Dorsolateral prefrontal cortex (tissue), 122 donors: ENCODE measurements at places on chromosomes 1 and 21.
A peak's percentile ranks its signal among the peaks of the same experiment; 100 is the strongest.

DNA sequence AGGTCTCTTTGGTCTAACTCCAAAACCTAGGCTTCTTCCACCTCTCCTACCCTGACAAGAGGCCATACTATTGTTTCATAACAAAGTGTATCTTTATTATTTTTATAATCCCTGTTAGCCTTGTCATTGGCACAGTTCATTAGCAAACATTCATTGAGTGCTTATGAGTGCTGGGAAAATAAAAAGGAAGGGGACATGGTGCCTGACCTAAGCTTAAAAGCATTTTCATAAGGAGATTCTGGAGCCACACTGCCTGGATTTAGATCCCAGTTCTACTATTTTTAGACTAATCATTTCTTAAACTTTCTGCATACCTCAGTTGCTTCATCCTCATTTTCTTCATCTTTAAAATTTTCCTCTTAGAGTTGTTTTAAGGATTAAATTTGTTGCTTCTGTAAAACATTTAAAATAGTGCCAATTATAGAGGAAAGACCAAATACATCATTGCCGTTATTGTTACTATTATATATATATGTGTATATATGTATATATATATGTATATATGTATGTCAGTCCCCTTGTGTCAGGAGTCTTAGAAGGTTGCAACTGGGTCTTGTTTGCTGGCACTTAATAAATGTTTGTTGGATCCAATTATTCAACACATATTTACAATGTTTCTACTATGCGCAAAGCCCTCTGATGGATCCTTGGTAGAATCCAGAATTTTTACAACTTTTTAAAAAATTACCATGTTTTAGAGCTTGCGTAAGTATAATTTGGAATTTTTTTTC lies 250.9 kb upstream of the SGIP1 start:
- DNase-seq = no peak

GRCh38 chr1:38055398-38055797 lies 8.8 kb upstream of the POU3F1 start:
- DNase-seq = no peak

DNA sequence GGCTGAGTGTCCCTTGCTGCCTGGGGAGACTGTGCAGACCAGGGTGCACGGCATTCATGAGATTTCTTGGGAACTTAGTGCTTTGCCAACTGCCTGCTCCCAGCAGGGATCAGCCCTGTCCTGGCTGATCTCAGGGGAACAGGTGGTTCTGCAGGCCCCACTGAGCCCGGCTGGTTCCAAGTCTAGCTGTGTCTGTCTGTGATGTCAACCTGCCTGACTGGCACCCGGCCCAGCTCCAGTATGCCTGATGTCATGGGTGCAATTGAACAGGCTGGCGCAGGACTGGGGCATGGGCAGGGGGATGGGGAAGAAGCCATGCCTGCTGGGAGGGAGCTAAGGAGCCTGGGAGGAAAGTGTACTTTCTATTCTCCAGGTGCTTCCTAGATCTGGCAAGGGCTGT lies 227.1 kb downstream of the GRIK3 start:
- DNase-seq = no peak

DNA sequence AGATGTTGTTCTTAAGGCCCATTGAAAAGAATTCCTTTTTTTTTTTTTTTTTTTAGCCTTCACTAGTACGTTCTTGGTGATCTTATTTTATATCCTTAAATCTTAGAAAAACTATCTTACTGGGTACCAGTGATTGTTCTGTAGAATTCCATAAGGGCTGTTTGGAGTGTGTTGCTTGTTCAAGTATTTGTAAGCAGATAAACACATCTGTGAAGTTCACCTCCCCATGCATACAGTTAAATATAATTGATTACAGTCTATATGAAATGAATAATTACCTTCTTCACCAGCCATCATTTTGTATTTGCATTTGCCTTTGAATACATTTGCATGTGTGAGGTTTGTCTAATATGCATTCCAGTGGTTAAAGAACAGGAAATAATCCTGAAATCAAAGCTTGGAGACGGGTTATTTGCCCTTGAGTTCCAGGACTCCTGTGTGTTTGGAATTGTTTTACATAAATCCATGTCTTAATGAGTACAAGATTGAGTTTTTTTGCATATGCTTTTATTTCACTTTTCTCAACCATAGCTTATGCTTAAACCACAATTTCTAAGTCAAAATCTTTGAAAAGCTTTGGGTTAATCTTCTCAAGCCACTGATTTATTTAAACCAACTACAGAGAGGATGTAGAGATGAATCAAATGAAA lies 73.1 kb downstream of the VPS13D start:
- DNase-seq = no peak

DNA sequence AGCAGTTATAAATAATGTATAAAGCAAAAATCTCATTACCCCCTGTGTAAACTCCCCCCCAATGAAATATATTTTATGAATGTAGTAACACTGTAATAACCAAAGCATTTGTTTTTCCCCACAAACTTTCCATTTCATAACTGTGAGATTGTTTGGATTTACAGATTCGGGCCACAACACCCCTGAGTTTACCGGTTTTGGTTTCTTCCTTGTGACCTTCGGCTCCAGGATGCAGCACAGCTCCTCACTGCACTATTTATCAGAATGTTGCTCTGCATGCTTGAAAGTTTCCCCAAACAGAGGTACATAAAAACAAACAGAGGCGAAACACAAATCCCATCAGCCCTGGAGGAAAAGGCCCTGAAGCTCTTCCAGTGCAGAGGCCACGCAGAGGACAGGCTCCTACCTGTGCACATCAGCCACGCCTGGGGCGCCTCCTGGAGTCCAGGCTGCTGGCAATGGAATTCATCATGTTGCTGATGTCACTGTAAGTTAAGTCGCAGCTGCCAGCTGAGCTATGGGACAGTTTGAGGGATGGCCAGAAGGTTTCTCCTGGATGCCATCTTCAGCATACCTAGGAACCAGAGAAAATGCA lies 122.0 kb downstream of the LMO4 start:
- no peak for DNase-seq

DNA sequence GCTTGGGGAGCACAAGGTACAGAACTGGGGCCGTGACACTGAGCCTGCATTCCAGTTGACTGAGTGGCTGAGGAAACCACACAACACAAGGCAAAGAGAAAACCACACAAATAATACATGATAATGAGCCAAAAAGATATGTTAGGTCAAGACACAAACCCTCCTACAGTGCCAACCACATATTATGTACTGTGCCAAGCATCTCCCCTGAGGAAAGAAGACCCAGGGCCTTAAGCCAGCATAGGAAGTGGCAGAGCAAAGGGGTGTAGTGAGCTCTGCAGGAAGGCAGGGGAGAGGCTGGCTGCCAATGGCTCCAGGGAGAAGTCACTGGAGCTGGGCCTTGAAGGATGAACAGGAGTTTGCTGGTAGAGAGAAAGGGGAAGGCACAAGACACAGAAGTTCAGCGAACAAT lies 28.2 kb downstream of the CTNNBIP1 start:
- no peak for DNase-seq

DNA sequence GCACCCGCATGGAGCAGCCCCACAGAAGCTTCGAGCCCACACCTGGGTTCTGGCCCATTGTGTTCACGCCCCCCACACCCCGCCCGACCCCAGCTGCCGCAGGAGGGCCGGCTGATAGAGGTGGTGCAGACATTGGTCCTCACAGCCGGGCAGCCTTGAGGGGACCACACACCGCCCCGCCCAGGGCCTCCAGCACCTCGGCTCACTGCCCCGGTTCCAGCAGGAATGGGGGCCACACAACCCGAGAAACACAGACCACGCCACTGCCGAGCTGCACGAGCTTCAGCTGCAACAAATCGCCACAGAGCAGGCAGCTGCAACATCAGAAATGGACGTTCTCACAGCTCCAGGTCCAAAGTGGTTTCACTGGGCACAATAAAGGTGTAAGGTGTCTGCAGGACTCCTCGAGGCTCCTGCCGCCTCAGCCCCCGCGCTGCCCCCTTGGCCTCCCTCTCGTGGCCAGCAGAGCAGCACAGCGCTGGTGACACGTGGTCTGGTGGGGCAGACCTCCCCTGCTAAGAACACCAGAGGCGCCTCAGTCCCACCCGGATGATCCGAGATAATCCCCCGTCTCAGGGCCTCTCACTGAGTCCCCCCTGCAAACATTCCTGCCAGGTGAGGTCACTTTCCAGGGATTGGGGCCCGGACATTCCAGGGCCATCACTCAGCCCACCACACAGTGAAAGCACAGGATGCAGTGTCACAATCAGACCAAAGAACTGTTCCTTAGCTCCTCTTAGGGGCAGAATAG lies 62.3 kb upstream of the ADARB1 start:
- DNase-seq = no peak

- no peak for DNase-seq
These were observed 720.2 kb downstream of the LTN1 start for GRCh38 chr21:28272272-28272992.

GRCh38 chr1:165284454-165284853 lies 72.1 kb downstream of the LMX1A start:
- no peak for DNase-seq

DNA sequence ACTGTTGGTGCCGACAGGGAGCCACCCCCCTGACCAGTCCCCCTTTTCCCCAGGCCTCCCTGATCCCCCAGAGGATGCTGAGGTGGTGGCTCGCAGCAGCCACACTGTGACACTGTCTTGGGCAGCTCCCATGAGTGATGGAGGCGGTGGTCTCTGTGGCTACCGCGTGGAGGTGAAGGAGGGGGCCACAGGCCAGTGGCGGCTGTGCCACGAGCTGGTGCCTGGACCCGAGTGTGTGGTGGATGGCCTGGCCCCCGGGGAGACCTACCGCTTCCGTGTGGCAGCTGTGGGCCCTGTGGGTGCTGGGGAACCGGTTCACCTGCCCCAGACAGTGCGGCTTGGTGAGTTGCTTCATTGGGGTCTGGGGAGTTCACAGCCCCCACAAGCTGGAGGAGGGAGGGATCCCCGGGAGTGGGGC lies 89.2 kb downstream of the TRIM11 start:
- DNase-seq = no peak

DNA sequence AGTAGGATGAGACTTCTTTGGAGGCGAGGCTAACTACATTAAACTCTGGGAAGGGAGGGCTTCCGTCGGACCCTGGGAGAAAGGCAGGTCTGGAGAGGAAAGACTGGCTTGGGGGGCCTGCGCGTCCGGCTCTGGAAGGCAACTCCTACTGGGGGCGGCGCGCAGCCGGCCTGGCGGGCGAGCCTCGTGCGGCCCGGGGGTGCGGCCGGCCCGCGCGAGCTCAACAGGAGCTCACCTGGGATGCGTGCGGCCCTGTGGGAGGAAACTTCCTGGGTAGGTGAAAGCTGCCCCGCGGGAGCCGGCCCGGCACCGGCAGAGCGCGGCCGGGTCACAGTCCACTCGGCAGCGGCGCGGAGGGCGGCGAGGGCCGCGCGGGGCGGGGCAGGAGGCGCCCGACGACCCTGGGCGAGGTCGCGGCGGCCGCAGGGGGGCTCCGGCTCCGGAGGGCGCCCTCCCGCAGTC lies 449 bp downstream of the EPS15 start:
- no peak for DNase-seq

- no peak for DNase-seq
These were observed 228.3 kb upstream of the DEPDC1 start for GRCh38 chr1:68725001-68725752.

GRCh38 chr21:34962586-34963222 lies 86.4 kb downstream of the RUNX1 start:
- no peak for DNase-seq

DNA sequence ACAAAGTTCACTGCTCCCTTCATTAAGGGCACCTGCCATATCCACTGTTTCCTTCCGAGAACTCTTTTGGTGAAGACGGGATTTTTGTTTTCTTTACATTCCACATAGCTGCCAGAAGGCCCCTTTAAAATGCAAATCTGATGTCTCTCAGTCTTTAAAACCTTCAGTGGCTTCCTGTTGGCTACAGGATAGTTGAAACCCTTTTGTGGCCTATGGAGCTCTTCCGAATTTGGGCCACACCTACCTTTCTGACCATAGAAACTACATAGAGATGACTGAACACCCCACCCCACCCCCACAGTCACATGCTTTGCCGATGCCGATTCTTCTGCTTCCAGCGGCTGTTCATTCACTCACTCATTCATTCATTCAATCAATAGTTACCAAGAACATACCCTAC lies 502.6 kb downstream of the KIF26B start:
- no peak for DNase-seq

- no peak for DNase-seq
These were observed 591.2 kb upstream of the PTBP2 start for GRCh38 chr1:96130432-96130831.

DNA sequence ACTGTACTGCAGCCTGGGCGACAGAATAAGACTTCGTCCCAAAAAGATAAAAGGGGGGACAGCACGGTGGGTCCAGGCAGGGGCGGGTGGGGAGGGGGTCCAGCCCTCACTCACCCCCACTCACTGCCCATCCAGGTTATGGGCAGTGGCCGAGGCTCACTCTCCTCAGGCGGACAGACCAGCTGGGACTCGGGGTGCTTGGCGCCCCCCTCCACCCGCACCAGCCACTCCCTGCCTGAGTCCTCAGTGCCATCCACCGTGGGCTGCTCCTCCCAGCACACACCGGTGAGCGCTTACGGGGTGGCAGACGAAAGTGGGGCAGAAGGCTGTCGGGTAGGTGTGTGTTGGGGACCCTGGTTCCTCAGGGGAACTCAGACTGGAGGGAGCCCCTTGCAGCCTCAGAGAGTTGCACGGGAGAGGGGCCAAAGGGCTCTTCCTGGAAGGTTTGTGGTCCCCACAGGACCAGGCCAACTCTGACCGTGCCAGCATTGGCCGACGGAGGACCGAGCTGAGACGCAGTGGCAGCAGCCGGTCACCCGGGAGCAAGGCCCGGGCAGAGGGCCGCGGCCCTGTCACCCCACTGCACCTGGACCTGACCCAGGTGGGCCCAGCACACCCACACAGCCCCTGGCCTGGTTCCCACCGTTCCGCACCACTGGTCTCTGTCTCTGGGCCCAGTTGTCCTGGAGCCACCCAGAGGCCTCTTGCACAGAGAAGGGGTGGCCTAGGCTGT lies 6.6 kb downstream of the PLEKHN1 start:
- DNase-seq = no peak

- peak; percentile 68 for DNase-seq
These were observed 333.8 kb downstream of the ZP4 start for GRCh38 chr1:237556911-237557310.

DNA sequence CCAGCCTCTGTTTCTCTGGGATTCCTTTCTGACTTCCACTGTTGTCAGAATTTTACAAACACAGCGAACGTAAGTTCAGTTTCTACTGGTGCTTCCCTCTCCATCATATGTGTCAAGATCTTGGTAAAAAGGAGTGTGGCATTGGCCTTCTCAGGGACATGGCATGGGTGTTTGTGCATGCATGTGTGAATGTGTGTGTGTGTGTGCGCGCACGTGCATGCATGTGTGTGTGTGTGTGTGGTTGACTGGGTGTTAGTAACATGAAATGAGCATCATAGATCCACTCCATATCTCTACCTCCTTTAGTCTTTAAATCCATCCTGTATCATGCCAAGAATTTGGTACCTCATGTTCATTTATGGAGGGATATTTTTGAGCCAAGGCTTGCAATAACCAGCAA lies 411.3 kb downstream of the NPHP4 start:
- DNase-seq = no peak

GRCh38 chr1:21298981-21299391 lies 8.7 kb upstream of the ECE1 start:
- DNase-seq = no peak

- no peak for DNase-seq
These were observed 3.8 kb downstream of the LMX1A start for GRCh38 chr1:165352442-165353293.

- DNase-seq = no peak
These were observed 16.4 kb downstream of the SUSD4 start for GRCh38 chr1:223347583-223347982.

GRCh38 chr1:5756434-5757186 lies 235.6 kb downstream of the NPHP4 start:
- DNase-seq = no peak

GRCh38 chr1:27307874-27308598 lies 13.9 kb upstream of the TMEM222 start:
- DNase-seq = no peak

GRCh38 chr1:44213222-44214112 lies at the start of gene DMAP1:
TSS of gene DMAP1 (plus strand) at chr1:44213471. CDS start at chr1:44213754, 283 bp downstream.
- DNase-seq = peak; percentile 93
